Suprapubic skin (tissue), 4 donors: ENCODE measurements at places on chromosomes 1 and 21. TPM values are rescaled to one million over a fixed set of nuclear protein-coding genes. Genes with fewer than 3 reads are reported as not detected.

DNA sequence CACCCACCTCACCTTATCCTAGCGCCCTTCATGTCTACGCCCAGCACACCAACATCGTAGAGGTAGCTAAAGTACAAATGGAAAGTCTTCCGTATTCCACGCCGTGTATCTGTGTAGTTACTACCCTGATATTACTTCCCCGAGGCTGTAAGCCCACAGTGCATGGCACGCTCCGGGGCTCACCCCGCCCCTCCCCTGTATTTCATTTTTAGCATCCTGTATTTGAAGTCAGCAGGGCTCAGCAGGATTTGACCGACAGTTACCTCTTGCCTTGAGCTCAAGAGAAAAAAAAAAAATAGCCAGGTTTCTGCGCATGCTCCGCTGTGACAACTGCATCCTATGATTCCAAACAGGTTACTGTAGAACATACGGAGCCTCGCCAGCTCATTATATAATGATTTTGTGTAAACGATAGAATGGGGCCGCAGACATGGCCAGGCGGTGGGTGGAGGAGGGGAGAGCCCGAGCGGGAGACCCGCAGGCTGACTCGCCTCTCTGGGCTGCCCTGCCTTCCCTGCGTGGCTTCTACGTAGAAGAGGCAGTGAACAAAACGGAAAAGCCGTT lies 1.3 kb downstream of the ABCG1 start:
- H3K4me3 ChIP-seq, result peak overlapping the region; percentile 67
- peak overlapping the region; percentile 79 for H3K27ac ChIP-seq
- no peaks in the 10 kb centered on the region for H3K36me3 ChIP-seq
- peak; percentile 77 for DNase-seq
- H3K27me3 ChIP-seq, result no peaks in the 10 kb centered on the region

DNA sequence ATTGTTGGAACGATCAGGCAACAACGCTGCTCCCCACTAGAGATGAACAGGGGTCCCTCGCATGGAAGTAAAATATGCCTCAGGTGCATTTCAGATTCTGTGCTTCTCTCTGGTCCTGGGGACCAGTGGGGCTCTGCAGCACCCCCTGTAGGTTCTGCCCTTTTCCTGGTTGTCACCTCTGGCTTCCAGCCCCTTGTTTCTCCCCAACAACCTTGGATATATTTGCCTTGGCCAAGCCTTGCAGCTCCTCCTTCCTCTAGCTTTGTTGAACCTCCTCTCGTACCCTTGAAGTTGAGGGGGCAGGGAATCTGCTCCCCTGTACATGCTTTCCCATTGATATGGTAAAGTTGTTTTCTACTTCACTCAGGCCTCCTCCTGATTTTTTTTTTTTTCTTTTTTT lies 5.4 kb upstream of the RGSL1 start:
- H3K36me3 ChIP-seq, result no peaks in the 10 kb centered on the region
- H3K27ac ChIP-seq, result no peak overlapping the region
- no peak for DNase-seq
- H3K4me3 ChIP-seq, result no peak overlapping the region
- no peaks in the 10 kb centered on the region for H3K4me1 ChIP-seq

DNA sequence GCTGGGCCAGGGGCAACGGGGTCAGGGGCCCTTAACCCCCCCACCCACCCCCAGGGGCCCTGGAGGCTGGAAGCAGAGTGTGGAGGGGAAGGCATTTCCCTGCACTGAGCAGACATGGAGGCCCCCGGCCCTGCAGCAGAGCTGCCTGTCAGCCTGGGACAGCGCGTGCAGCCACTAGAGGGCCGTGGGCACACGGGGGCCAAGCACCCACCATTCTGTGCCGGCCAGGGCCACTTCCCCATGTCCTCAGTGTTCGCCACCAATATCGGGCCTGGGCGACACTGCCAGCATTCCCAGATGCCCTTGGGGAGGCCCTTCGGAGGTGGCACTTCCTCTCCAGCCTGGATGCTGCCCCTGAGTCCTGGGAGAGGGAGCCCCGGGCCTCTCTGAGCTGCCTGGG lies 23.2 kb upstream of the ARHGEF16 start:
- peaks cover 39% of the 10 kb centered on the region for H3K27me3 ChIP-seq
- H3K36me3 ChIP-seq, result no peaks in the 10 kb centered on the region
- H3K4me1 ChIP-seq, result no peaks in the 10 kb centered on the region
- no peak overlapping the region for H3K4me3 ChIP-seq
- H3K27ac ChIP-seq, result no peak overlapping the region

GRCh38 chr1:153194331-153195050 lies 8.7 kb upstream of the LELP1 start:
- H3K4me1 ChIP-seq, result no peaks in the 10 kb centered on the region
- peaks cover 3% of the 10 kb centered on the region for H3K27me3 ChIP-seq

DNA sequence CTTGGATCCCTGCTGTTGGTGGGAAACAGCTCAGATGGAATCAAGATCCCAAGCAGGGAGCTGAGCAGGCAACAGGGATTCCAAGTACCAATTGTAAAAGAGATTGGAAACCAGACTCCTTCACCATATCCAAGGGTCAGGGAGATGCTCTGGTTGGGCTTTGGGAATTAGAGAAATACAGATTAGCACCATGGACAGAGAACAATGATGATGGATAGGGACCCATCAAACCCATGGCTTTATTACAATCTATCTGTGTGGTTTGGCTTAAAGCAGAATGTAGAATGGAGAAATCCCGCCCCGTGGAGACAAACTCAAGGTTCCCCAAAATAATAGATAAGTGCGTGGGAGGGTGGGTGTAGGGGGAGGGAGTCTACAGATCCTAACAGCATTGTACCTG lies 120.7 kb upstream of the CSF3R start:
- peaks cover 27% of the 10 kb centered on the region for H3K27me3 ChIP-seq
- H3K36me3 ChIP-seq, result no peaks in the 10 kb centered on the region
- DNase-seq, result no peak
- H3K4me3 ChIP-seq, result no peak overlapping the region

The TBX15 gene
- total RNA-seq, result 3.3 TPM

The PTGFR gene
- 5.9 TPM for total RNA-seq

DNA sequence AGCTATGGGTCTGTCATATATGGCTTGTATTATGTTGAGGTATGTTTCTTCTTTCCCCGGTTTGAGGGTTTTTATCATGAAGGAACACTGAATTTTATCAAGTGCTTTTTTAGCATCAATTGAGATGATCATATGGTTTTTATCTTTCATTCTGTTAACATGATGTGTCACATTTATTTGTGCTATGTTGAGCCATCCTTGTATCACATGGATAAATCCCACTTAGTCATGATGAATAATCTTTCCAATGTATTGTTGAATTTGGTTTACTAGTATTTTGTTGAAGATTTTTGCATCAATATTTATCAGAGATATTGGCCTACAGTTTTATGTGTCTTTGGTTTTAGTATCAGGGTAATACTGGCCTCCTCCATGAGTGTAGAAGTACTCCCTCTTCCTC lies 61.7 kb downstream of the GPR137B start:
- H3K4me1 ChIP-seq, result no peaks in the 10 kb centered on the region
- no peak for DNase-seq
- no peaks in the 10 kb centered on the region for H3K27me3 ChIP-seq
- H3K4me3 ChIP-seq, result no peak overlapping the region
- H3K27ac ChIP-seq, result no peak overlapping the region
- H3K36me3 ChIP-seq, result peaks cover 33% of the 10 kb centered on the region

GRCh38 chr1:8874230-8875201 lies 4.0 kb downstream of the ENO1 start:
- peak overlapping the region; percentile 71 for H3K27ac ChIP-seq
- no peaks in the 10 kb centered on the region for H3K27me3 ChIP-seq
- H3K36me3 ChIP-seq, result peaks cover 35% of the 10 kb centered on the region
- peak overlapping the region; percentile 11 for H3K4me3 ChIP-seq
- no peak for DNase-seq

- peaks cover 9% of the 10 kb centered on the region for H3K36me3 ChIP-seq
- peaks cover 22% of the 10 kb centered on the region for H3K4me1 ChIP-seq
- no peak for DNase-seq
- no peaks in the 10 kb centered on the region for H3K27me3 ChIP-seq
- peak overlapping the region; percentile 87 for H3K27ac ChIP-seq
These were observed 710 bp upstream of the PRPF3 start for GRCh38 chr1:150320667-150320978.

The ST6GALNAC5 gene
- 14.1 TPM for total RNA-seq

DNA sequence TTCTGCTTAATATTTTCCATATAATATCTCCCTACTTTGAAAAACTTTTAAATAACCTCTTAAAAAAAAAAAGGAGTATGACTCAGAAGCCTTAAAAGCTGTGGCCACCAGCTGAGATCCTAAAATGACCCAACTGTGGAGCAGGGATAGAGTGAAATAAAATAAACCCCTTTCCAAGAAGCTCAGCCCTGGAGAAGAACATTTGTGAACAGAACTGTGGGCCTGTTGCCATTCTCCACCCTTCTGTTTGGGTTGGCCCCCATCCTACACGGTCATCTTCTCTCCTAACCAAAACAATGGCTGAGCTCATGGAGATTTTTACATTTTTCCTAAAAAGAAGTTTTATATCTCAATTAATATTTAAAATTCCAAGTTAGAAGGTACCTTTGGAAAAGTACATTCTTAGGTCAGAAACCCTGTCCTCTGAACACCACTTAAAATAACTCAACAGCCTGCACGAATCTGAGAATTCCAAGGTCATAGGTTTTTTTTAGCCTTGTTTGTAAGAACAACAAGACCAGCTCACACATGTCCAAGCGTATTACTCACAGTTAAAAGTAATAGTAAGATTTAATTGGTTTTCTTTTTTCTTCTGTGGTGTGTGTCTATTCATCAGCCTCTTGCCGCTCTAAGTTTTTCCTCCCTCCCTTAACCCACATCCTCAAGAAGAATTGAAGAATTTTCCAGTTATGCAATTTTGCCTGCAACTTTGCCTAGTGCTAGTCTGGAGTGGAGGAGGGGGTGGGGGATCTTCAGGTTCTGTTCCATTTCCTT lies 107.7 kb upstream of the ERRFI1 start:
- DNase-seq, result peak; percentile 83
- H3K27ac ChIP-seq, result peak overlapping the region; percentile 82
- no peaks in the 10 kb centered on the region for H3K36me3 ChIP-seq
- peaks cover 35% of the 10 kb centered on the region for H3K4me1 ChIP-seq

DNA sequence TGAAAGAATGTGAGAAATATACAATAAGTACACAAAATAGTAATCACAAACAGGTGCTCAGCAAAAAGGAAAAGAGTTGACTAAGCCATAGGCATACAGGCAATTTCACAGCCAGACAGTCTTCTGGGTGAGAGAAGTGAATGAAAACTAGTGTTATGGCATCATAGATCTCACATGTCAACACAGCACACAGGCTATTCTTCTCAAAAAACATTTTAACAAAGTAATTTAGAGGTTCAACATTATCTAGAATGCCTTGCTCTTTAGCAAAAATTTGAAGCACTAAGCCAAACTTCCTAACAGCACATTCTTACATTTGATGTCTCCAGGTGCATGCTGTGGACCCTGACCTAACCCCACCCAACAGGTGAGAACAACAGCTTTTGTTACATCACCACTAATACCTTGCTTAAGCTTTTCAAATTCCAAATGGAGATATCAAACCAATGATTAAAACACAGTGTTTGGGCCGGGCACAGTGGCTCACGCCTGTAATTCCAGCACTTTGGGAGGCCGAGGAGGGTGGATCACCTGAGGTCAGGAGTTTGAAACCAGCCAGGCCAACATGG lies 30.5 kb downstream of the OTUD7B start:
- peaks cover 11% of the 10 kb centered on the region for H3K36me3 ChIP-seq
- H3K4me3 ChIP-seq, result no peak overlapping the region
- no peak for DNase-seq
- H3K4me1 ChIP-seq, result no peaks in the 10 kb centered on the region
- no peaks in the 10 kb centered on the region for H3K27me3 ChIP-seq

DNA sequence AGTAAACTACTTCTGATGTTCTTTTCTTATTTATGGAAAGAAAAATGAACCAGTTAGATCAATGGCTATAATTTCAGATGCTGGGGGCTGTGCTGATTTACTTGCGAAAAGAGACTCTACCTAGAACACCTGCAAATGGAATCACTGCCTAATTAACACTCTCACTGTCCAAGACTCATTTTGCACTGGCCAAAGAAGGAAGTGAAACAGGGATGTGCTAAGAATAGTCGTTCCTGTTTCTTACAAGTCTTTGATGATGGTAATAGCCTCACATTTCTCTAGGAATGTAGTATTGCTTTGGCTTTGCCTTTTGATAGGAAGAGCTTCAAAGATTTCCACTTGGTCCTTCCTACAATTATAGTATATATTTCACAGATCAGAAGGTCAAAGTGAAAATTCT lies 12.7 kb upstream of the TSNAX start:
- H3K36me3 ChIP-seq, result no peaks in the 10 kb centered on the region
- DNase-seq, result no peak
- H3K27ac ChIP-seq, result no peak overlapping the region
- H3K27me3 ChIP-seq, result no peaks in the 10 kb centered on the region

DNA sequence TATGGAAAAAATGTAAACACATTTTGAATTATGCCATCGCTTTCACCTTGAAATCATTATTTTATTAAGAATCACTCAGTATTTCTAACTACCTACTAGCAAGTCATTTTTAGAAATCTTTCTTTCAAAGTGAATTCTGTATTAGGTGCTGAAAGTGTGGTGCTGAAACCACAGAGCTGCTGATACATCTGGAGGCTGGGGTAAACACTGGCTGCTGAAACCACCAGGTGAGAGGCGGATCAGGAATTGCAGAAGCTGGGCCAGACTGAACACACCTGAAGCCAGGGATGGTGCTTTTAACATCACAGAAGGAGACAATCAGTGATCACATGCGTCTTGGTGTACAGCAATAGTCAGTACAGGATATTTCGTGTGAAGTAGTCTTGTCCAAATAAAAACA lies 42.2 kb upstream of the KCNE1 start:
- no peak overlapping the region for H3K4me3 ChIP-seq
- no peaks in the 10 kb centered on the region for H3K36me3 ChIP-seq
- no peak for DNase-seq
- no peaks in the 10 kb centered on the region for H3K27me3 ChIP-seq

GRCh38 chr1:235586992-235587391 lies 62.6 kb downstream of the GNG4 start:
- DNase-seq, result no peak
- H3K27me3 ChIP-seq, result peaks cover 14% of the 10 kb centered on the region
- H3K36me3 ChIP-seq, result no peaks in the 10 kb centered on the region
- no peak overlapping the region for H3K27ac ChIP-seq

GRCh38 chr1:234658138-234658537 lies 48.2 kb upstream of the IRF2BP2 start:
- H3K4me3 ChIP-seq, result no peak overlapping the region
- DNase-seq, result peak; percentile 76
- no peaks in the 10 kb centered on the region for H3K36me3 ChIP-seq
- H3K4me1 ChIP-seq, result peaks cover 43% of the 10 kb centered on the region
